ENCODE measurements at places on chromosomes 1 and 21.

DNA sequence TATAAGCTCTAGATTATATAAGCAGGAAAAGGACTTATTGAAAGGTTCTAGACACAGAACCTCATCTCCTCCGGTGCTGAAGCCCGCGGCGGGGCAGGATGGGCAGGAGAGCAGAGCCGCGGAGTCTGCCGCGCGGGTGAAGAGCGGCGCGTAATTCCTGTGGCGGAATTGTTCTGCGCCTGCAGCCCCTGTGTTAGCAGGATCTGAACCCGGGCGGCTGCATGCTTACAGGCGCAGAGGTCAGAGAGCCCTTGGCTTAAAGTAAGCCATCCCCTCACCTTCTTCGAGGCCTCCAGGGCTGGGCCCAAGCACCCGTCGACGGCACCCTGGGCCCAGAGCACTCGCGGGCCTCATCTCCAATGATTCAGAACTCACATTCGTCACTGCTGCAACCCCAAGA is 89.3 kb downstream of the FASLG start:
- no peak for DNase-seq

GRCh38 chr1:159951016-159951415 is 3.0 kb downstream of the SLAMF9 start:
- no peak for DNase-seq

GRCh38 chr1:30809514-30810263 is 52.1 kb upstream of the LAPTM5 start:
- peak; percentile 65 for DNase-seq

GRCh38 chr21:26739189-26739588 is 106.0 kb downstream of the ADAMTS1 start:
- DNase-seq = no peak

DNA sequence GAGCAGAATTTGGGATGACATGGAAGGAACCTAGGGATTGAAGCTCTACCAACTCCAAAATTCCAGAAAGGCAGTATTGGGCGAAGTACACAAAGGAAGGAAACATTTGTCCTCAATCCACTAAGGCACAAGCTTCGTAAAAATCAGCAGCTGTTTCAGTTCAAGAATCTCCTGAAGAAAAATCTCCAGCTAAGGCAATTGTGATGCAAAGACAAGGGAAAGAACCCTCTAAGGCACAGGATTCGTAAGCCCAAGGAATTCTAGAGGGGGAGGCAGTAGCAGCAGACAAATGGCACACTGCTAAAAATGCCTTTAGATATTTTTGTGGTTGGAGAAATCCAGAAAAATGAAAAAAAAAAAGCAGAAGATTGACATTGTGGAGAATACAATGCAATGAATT is 64.5 kb upstream of the PLPPR5 start:
- DNase-seq = no peak

DNA sequence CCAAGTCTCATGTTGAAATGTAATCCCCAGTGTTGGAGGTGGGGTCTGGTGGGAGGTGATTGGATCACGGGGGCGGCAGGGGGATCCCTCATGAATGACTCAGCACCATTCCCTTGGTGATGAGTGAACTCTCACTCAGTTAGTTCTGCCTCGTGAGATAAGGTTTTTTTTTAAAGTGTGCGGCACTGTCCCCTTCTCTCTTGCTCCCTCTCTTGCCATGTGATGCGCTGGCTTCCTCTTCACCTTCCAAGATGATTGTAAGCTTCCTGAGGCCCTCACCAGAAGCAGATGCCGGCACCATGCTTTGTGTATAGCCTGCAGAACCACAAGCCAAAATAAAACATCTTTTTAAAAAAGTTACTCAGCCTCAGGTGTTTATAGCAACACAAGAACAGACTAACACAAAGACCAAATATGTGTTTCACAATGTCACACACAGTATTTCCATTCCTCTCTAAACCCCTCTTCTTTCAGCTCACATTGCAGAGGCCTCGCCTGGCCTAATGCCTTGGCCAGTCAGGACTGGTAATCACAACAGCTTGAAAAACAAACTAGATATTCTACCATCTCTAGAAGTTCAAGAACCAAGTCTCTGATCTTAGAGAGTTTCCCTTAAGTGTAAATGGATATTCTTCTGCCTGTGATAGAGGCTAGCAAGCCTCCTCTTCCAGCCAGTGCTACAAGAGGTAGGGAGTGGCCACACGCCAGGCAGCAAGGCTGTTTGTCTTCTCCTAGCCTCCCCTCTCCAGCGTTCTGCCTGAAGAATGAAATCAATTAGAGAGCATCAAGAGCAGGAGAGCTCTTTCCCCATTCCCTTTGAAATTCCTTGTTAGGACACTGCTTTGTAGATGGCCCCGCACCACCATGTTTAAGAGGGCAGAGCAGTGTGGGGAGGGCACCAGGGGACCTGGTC is 19.6 kb upstream of the RAP1A start:
- DNase-seq = no peak

DNA sequence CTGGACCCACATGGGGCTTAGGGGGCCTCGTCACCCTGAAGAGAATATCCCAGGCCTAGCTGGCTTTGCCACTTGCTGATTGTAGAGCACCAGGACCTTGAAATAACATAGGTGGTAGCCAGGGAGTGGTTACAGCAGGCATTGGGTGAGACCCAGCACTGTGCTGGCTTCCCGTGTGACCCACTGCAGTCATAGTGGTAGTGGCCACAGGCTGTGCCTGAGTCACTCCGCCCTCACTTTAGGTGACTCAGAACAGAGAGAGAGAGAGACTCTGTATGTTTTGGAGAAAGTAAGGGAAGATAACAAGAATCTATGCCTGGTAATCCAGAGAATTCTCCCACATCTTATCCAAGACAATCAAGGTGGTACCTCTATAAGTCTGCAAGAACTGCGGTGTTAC is 98.7 kb upstream of the LHX8 start:
- no peak for DNase-seq

- DNase-seq = no peak
Observed at GRCh38 chr1:214174508-214175199, 106.3 kb upstream of the SMYD2 start.

DNA sequence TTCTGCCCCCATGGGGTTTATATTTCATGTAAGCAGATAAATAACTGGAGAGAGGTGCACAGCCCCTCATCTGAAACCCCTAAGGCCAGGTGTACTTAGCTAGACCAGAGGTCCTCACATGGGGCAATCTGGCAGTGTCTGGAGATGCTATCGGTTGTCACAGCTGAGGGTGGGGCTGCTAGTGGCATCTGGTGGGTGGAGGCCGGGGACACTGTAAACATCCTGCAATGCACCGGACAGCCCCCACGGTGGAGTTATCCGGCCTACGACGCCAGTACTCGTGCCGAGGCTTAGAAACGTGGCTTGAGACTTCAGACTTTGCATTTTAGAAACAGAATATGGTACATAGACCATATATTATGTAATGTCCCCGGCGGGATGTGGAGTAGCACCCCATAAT is 186.5 kb upstream of the VAMP3 start:
- no peak for DNase-seq

DNA sequence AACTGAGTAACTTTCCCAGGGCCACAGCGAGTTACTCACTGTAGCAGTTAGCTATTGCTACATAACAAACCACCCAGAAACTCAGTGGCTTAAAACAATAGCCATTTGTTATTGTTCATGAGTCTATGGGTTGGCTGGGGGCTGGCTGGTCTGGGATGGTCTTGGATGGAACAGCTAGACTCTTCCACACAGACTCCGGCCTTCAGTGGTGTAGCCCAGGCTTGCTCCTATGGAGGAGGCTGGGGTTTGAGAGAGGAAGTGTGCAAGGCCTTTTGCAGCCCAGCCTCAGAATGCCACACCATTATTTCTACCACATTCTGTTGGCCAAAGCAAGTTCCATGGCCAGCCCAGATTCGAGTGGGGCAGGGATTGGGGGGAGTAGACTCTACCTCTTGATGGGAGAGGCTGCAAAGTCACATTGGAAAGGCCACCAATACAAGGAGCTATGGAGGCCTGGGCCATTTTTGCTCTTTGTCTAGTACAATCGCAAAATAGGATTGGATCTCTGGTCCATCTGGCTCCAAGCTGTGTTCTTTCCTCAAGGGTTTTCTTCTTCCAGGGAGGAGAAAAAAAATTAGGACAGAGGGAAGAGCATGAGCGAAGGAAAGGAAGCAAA is 37.5 kb upstream of the TTC22 start:
- DNase-seq = no peak

DNA sequence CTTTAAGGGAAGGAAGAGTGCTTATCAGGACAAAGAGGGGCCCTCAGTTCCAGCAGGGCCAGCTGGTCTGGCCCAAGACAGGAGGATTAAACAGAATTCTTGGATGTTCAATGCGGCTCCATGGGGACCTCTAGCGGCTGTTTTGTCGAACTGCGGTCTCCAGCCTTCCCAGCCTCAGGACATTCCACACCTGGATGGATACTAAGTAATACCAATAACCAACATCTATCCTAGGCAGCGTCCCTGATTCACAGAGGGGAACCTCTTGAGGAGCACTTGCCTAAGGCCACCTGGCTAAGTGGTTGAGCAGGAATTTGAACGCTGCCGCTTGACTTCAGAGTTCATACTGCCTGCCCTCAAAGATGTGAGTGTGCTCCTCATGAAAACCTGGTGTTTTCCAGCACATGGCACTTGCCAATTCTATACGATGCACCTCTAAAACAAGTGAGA is 15.5 kb upstream of the CD247 start:
- DNase-seq = peak; percentile 87

DNA sequence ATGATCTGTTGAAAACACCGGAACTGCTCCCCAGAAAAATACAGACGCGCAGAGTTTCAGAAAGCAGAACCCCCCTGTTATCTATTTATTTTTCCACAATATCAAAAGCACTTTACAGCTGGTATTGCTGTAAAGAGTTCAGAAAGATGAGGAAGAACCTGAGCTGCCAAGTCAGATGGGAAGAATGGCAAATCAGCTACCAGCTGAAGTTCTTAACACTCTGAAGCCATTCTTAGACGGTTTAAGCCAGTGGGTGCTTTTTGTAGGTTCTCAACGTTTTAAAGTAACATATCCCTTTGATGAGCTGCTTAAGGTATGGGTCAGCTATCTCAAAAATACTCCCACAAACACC is 714 bp upstream of the AKIRIN1 start:
- peak; percentile 13 for DNase-seq

DNA sequence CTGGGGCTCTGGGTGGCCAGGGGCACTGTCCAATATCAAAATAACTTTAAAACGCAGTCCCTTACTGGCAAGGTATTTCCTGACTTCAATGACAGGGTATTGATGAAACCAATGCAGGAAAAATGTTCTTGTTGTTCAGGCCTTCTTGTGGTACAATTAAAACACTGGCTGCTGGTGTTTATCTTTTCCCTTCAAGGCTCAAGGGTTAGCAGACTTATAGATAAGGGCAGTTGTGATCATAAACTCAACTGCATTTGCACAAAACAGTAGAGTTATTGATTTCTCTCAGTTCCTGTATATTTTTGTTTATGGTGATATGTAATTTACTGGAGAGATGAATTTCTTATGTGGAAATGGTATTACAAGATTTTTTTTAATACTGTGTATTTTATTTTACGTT is 2.7 kb upstream of the CD84 start:
- DNase-seq = no peak

DNA sequence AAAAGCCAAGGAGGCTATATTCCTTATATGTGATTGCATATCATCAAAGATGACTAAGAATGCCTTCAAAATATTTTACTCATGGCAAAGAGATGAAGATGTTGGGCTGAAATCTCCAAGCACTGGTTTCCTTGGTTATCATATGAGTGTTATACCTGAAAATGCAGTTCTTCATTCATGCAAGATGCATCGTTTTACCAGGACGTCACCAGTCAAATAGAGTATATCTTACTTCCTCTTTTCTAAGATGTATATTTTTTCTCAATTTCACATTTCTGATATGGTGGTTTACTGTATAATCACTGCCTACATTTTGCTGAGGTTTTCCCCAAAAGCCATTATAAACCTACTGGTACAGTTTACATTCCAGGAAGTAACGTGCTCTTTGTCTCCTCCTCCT is 1085.7 kb downstream of the NCAM2 start:
- no peak for DNase-seq

- no peak for DNase-seq
Observed at GRCh38 chr1:240344918-240345317, 253.2 kb downstream of the FMN2 start.

Data from RWPE1 (cell line).